ENCODE measurements at places on chromosomes 13 and 19. TPM values are rescaled to one million over a fixed set of nuclear protein-coding genes. Genes with fewer than 3 reads are reported as not detected.

Gene WDR62
- 9.4 TPM for total RNA-seq

- peak; percentile 50 for DNase-seq
Measured at GRCh38 chr13:66689628-66690027, 540.5 kb downstream of the PCDH9 start.

GRCh38 chr19:38917921-38918491 lies 6.0 kb upstream of the CCER2 start:
- no peak for DNase-seq

Gene INSL3
- not detected for total RNA-seq

Gene MEIS3
- total RNA-seq = 11.2 TPM

Gene ZNF793
- 4.4 TPM for total RNA-seq

GRCh38 chr13:100890645-100891044 lies 216.1 kb upstream of the TMTC4 start:
- no peak for DNase-seq

GRCh38 chr13:39329182-39329639 lies 273.8 kb downstream of the LHFPL6 start:
- DNase-seq = no peak

DNA sequence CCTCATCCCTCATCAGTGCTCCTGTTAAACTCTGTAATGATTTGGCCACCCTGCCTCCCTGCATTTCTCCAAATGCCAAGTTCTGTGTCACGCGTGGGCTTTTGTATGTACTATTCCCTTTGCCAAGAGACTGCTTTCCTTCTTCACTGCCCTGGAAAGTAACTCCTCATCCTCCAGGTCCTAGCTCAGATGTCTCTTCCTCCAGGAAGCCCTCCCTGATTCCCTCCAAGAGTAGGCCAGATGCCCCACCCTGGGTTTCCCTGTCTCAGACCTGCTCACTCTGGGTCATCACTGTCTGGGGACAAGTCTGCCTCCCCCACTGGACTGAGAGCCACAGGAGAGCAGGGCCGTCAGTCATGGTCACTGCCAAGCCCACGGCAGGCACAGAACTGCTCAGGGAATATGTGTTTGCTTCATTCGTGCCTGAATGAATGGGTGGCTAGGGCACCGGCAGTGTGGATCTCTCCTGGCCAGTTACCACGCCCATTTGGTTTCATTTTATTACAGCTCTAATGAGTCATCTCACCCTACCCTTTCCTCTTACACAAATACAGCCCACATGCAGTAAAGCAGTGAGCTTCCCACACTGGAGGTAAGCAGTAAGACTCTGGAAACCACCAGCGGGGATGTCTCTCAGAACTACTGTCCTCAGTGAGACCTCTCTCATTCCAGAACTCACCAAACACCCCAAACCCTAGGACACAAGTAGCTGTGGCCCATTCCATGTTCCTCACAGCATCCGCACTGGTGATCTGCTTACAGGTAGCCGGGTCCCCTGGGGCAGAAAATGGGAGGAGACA lies 12.1 kb upstream of the GPR4 start:
- DNase-seq = no peak

- peak; percentile 90 for DNase-seq
Measured at GRCh38 chr19:49712397-49712859, 21.5 kb downstream of the CPT1C start.

DNA sequence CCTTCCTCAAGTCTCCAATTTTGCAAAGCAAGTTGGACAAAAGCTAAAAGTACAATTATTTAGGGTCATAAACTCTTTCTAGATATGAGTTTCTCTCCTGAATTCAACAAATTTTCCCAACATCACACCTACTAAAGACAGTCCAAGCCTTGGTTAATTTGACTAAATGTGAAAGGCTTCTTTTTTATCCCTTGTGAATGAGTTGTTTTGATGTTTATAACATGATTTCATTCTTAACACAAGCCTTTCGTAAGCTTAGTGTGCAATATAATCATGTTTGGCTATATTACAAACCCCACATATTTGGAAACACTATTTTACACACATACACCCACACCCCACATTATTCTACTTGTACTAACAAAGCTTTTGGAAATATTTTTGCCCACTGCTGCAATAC lies 57.3 kb downstream of the ZC3H13 start:
- no peak for DNase-seq

GRCh38 chr19:3451451-3451866 lies 28.9 kb downstream of the SMIM24 start:
- no peak for DNase-seq

- DNase-seq = no peak
Measured at GRCh38 chr19:19274716-19275565, 1.8 kb upstream of the TM6SF2 start.

Gene ADAT3
- total RNA-seq = 5.2 TPM

Gene PCDH17
- not detected for total RNA-seq

Gene ZSWIM9
- 2.3 TPM for total RNA-seq

Gene TLE6
- total RNA-seq = 5.0 TPM

Gene GET3
- total RNA-seq = 42.3 TPM

DNA sequence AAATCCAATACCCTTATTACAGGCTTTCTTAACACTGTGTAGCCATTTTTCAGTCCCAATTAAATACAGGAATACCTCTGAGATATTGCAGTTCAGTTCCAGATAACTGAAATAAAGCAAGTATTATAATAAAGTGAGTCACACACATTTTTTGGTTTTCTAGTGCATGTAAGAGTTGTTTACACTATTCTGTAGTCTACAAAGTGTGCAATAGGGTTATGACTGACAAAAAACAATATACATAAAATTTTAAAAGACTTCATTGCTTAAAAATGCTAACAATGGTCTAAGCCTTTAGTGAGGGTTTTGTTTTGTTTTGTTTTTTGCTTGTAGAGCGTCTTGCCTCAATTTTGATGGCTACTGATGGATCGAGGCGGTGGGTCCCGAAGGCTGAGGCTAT lies 434.4 kb upstream of the NBEA start:
- no peak for DNase-seq

- no peak for DNase-seq
Measured at GRCh38 chr19:33535226-33535625, 13.6 kb upstream of the PEPD start.

- peak; percentile 81 for DNase-seq
Measured at GRCh38 chr19:12778017-12778904, 2.9 kb upstream of the HOOK2 start.

DNA sequence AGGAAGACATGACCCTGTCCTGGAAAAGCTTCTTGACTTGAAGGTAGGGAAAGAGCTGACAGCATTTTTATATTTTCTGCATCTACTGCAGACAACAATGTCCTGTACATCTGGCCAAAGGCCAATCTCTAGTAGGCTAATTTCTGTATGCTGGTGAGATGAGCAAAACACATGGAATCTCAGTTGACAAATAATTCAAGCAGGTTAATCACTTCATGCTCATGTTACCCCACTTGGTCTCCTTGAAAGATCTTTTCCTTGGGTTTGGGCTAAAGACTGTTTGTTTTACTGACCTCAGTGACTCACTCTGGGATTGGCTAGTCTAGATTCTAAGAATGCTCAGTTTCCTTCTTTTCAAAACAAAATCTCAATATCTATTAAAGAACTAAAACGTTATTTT lies 298.8 kb downstream of the LMO7 start:
- DNase-seq = no peak

DNA sequence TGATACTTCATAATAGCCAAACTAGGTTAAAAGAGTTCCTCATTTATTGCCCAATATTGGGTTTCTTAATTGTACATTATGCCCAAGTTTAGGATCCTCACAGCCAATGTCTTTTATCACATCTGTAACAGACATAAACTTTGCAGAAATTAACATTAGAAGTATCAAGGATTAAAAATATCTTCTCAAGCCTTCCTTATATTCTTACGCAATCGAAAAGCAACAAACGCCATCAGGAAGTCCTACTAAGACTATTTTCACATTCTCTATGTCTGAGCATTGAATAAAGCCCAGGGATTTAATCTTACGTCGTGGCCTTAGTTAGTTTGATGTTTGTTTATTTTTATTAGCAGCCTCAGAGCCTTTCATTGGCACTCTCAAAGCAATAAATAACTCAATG lies 1660.4 kb upstream of the MIR17HG start:
- no peak for DNase-seq

Gene DAND5
- total RNA-seq = 0.52 TPM

Gene TMPRSS9
- not detected for total RNA-seq

GRCh38 chr19:50514346-50515167 lies 844 bp upstream of the ASPDH start:
- no peak for DNase-seq

- no peak for DNase-seq
Measured at GRCh38 chr19:19347401-19348110, 26.9 kb downstream of the MAU2 start.

GRCh38 chr13:39263033-39263432 lies 224.8 kb downstream of the NHLRC3 start:
- DNase-seq = peak; percentile 75

Gene CGB2
- total RNA-seq = not detected

Gene CEACAM7
- not detected for total RNA-seq

- DNase-seq = no peak
Measured at GRCh38 chr13:23957981-23958380, 60.7 kb upstream of the C1QTNF9B start.

Gene CRTC1
- total RNA-seq = 3.7 TPM

Gene NCR1
- not detected for total RNA-seq

Gene GNG7
- 1.3 TPM for total RNA-seq

GRCh38 chr13:113029487-113030258 lies 60.7 kb downstream of the MCF2L start:
- peak; percentile 70 for DNase-seq

- peak; percentile 92 for DNase-seq
Measured at GRCh38 chr19:49930483-49931011, 1.2 kb upstream of the NUP62 start.

- no peak for DNase-seq
Measured at GRCh38 chr13:104847922-104848321, 1687.5 kb downstream of the EFNB2 start.

Gene IER2
- 7.3 TPM for total RNA-seq

All from Karpas-422 (cell line).